ENCODE measurements at places on chromosomes 7 and 10. TPM values are rescaled to one million over a fixed set of nuclear protein-coding genes. Genes with fewer than 3 reads are reported as not detected.

The CPED1 gene
- not detected for total RNA-seq

The TPST1 gene
- 5.7 TPM for total RNA-seq

The SNCG gene
- 9.9 TPM for total RNA-seq

The TWNK gene
- 39.3 TPM for total RNA-seq

The TFEC gene
- not detected for total RNA-seq

The MBL2 gene
- not detected for total RNA-seq

The TMEM236 gene
- 0.08 TPM for total RNA-seq

The ANKRD61 gene
- total RNA-seq: 0.51 TPM

The CXCL12 gene
- 0.31 TPM for total RNA-seq

The CYP3A5 gene
- total RNA-seq: 1.9 TPM

The SLC29A4 gene
- 12.1 TPM for total RNA-seq

The HECTD2 gene
- total RNA-seq: 3.3 TPM

The LRGUK gene
- 0.35 TPM for total RNA-seq

The METTL27 gene
- 10.8 TPM for total RNA-seq

The ARHGAP22 gene
- 4.1 TPM for total RNA-seq

The TMEM213 gene
- not detected for total RNA-seq

The HABP2 gene
- total RNA-seq: 0.10 TPM

The CYP2C19 gene
- 0.12 TPM for total RNA-seq

The ATG9B gene
- 0.39 TPM for total RNA-seq

The IFIT2 gene
- total RNA-seq: 2.4 TPM

The CREB5 gene
- 3.6 TPM for total RNA-seq

The LRRC27 gene
- 6.1 TPM for total RNA-seq

The GRM3 gene
- not detected for total RNA-seq

The ADCK2 gene
- 21.4 TPM for total RNA-seq

The CPA1 gene
- not detected for total RNA-seq

The TRIM4 gene
- 27.9 TPM for total RNA-seq

The SRRM3 gene
- 11.1 TPM for total RNA-seq

The NKX2-3 gene
- 0.08 TPM for total RNA-seq

The NME8 gene
- not detected for total RNA-seq

The PNLIPRP3 gene
- total RNA-seq: not detected
